ENCODE measurements at places on chromosomes 6 and 20.

DNA sequence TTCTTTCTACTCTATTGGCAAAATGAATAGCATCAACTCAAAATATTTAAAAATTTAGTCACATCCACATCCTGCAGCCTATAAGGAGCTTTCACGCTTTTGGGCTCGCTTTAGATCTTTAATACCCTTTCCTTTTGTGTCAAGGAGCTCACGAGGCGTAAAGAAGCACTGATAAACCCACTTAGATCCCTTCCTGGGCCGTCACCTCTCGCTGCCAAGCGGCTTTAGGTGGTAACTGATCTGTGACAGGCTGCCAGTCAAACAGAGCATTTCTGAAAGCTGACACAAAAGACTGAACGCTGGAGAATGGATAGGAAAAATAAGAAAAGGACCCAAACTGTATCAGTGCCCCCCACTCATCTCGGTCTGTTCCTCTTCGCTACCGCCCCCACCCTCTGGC lies 385.7 kb upstream of the MMS22L start:
- DNase-seq: peak; percentile 71

- DNase-seq: no peak
Observed at GRCh38 chr6:19571176-19571575, 266.0 kb upstream of the ID4 start.

DNA sequence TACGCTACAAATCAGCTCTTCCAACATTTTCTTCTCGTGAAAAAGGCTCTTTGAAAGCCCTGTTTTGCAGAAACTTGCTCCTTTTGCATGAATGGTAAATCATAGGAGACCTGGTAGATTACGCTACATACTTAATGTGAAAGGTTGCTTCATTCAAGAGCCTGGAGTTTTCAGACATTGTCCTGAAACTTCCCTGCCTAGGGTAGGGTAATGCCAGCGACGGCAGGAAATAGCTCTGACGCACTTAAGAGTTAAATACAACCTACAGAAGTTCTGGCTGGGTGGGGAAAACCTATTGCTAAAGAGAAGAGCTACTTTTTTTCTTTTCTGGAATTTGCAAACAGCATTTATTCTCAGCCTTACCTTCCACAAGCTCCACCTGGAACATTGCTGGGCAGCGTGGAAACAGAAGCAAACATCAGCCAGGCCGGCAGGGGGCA lies 144.5 kb downstream of the LPA start:
- DNase-seq: no peak

GRCh38 chr6:45619211-45619760 lies 241.6 kb upstream of the SUPT3H start:
- no peak for DNase-seq

DNA sequence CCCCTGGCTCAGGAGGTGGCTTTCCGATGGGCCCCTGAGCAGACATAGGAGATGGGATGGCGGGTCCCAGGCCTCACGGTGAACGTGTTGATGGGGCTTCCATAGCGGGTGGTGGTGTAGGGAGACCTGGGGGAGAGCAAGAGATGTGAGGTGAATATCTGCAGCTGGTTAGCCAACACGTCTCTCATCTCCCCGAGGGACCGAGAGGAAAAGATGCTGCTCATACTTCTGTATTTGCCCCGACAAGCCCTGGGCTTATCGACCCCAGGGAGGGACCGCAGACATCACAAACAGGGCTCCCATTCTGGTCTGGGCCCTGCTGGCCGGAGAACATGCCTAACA lies 38.7 kb downstream of the C6orf132 start:
- DNase-seq: no peak

GRCh38 chr6:33429750-33430052 lies 9.8 kb downstream of the SYNGAP1 start:
- no peak for DNase-seq

DNA sequence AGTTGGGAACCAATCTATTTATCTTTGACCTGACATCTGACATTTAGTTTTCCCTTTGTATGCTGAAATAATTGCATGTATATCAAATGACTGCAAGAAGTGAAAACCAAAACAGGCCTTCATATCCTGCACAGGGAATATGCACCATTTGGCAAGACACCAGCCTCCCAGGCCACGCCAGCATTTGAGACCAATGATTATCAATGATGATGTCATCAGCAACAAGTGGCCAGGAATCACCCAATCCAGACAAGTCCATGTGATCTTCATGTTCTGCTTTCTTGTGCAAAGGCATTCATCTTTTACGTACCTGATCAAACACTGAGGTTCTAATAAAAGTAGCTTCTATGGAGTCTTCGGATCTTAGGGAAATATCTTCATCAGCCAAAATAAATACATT lies 107.4 kb upstream of the TENT5A start:
- DNase-seq: no peak

GRCh38 chr6:142406131-142406530 lies 104.3 kb downstream of the ADGRG6 start:
- DNase-seq: no peak

DNA sequence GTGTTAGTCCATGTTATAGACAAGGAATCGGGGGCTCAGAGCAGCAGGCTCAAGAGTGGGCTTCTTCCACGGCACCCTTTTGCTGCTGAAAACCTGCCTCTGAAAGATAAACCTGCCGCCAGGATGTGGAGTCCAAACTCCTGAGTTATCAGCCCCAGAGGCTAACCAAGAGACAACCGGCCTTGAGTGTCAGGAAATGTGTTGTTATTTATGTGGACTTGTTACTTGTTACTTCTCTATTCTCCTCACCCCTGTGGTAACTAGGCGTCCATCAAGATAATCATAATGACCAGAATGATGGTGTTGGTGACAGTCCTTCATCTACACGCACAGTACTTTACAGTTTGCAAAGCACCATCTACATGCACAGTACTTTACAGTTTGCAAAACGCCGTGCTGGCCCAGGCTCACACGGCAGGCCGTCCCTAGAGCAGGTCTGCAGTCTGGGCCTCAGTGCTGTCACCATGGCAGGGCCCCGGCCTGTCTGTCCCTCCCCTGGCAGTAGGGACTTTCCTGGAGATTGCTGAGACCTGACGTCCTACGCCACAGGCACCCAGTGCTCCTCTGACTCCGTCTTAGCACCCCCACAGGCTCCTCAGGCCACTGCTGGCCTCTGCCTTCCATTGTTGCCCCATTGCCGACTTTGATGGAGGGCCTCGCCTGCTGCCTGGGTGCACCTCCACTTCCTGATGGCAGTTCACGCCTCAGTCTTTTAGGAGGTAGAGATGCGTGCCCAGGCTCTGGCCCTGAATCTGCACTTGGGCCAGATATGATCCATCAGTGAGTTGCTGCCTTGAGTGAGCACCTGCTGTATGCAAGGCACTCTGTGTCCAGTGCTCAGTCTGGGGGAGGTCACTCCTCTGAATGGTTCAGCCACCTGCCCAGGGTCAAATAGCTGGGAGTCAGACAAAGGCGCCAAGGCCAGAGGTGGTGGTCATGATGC lies 9.1 kb upstream of the BPIFB4 start:
- DNase-seq: no peak

DNA sequence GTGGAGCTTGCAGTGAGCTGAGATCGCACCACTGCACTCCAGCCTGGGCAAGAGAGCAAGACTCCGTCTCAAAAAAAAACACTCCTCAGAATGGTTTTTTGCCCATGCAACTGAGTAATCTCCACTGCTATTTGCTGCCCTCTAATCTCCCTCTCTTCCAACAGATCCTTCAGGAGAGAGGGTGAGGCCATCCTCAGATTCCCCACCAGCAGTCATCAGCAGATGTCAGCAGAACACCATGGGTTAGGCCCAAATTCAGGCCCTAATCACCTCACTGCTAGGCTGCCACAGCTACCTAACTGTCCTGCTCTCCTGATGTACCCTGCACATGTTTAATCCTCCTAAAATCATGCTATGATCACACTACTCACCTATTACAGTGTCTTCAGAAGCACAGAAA lies 63.2 kb upstream of the BEND6 start:
- DNase-seq: no peak
